Progenitor cell of endocrine pancreas (in vitro differentiated cells): ENCODE measurements at places on chromosomes 1 and 21.

- DNase-seq = no peak
- no peak overlapping the region for H3K4me3 ChIP-seq
- peaks cover 2% of the 10 kb centered on the region for H3K27me3 ChIP-seq
- peaks cover 5% of the 10 kb centered on the region for H3K4me1 ChIP-seq
- H3K27ac ChIP-seq = no peak overlapping the region
- no peaks in the 10 kb centered on the region for H3K36me3 ChIP-seq
Measured at GRCh38 chr1:179794669-179795068, 51.6 kb downstream of the FAM163A start.

GRCh38 chr1:215526147-215526845 is 40.8 kb upstream of the KCTD3 start:
- DNase-seq = no peak
- H3K27me3 ChIP-seq = no peaks in the 10 kb centered on the region
- H3K4me1 ChIP-seq = peaks cover 13% of the 10 kb centered on the region

DNA sequence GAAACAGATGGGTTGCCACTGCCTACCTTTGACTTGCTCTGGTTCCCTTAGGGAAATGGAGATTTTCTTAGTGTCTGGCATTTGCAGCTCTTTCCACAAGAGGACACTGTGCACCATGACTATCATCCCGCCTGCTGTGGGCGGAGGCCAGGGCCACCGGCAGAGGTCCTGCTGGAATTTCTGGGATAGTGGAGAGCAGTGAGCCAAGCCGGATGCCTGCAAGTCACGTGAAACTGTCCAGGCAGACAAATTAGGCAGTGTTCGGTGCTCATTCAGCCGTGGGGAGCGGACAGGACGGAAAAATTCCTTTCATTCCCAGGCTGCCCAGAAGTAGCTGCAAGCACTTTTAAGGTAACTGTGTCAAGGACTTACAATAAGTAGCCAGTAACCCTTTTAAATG is 43.4 kb downstream of the IGSF5 start:
- DNase-seq = peak; percentile 71
- no peaks in the 10 kb centered on the region for H3K27me3 ChIP-seq
- peak overlapping the region; percentile 86 for H3K27ac ChIP-seq
- H3K4me1 ChIP-seq = peaks cover 6% of the 10 kb centered on the region
- peaks cover 2% of the 10 kb centered on the region for H3K36me3 ChIP-seq
- peak overlapping the region; percentile 43 for H3K4me3 ChIP-seq

DNA sequence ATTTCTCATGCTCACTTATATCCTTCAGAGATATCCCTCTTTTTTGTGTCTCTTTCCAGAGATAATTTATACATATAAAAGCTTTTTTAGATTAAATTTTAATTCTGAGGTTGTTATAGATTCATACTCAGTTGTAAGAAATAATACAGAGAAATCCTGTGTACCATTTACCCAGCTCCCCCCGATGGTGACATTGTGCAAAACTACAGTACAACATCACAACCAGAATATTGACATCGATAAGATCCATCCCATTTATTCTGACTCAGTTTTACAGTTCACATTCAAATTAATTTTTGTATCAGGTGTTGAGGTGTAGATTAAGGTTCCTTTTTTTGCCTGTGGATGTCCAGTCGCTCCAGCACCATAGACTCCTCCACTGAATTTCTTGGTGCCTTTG is 14.3 kb downstream of the DMRTB1 start:
- H3K36me3 ChIP-seq = no peaks in the 10 kb centered on the region
- H3K27ac ChIP-seq = no peak overlapping the region
- no peaks in the 10 kb centered on the region for H3K4me1 ChIP-seq
- DNase-seq = no peak
- no peak overlapping the region for H3K4me3 ChIP-seq
- H3K27me3 ChIP-seq = peaks cover 34% of the 10 kb centered on the region

GRCh38 chr1:51945591-51945990 is 44.9 kb downstream of the RAB3B start:
- peaks cover 46% of the 10 kb centered on the region for H3K36me3 ChIP-seq
- no peak overlapping the region for H3K4me3 ChIP-seq
- no peaks in the 10 kb centered on the region for H3K4me1 ChIP-seq
- DNase-seq = no peak

GRCh38 chr1:52127181-52128180 is 14.4 kb upstream of the ZFYVE9 start:
- H3K4me1 ChIP-seq = peaks cover 2% of the 10 kb centered on the region

DNA sequence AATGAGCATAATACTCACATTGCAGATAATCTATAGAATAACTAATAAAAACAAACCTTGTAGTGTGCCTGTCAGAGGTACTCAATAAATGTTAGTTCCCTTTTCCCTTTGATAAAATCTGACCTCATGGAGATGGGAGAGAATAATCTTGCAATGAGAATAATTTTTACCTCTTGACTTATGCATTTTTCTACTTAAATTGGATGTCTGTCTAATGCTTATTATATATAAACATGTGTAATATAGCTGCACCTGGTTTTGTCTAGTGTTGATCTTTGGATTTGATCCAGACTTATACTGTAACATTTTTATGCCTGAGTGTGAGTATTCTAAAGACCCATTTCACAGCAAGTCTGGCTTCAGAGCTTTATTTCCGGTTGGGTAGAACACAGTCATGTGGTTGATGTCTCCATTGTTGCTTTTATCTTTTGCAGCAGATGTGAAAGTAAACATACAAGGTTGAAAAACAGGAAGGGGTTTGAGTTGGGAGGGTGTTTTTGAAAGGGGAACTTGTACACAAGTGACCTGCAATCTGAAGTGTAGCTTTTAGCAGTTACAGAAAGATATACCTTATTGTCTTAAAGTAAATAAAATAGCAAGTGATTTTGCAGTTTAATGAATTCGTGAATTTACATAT is 12.4 kb downstream of the EPB41 start:
- no peaks in the 10 kb centered on the region for H3K36me3 ChIP-seq
- peak overlapping the region; percentile 67 for H3K27ac ChIP-seq
- H3K4me3 ChIP-seq = no peak overlapping the region
- peaks cover 22% of the 10 kb centered on the region for H3K4me1 ChIP-seq

DNA sequence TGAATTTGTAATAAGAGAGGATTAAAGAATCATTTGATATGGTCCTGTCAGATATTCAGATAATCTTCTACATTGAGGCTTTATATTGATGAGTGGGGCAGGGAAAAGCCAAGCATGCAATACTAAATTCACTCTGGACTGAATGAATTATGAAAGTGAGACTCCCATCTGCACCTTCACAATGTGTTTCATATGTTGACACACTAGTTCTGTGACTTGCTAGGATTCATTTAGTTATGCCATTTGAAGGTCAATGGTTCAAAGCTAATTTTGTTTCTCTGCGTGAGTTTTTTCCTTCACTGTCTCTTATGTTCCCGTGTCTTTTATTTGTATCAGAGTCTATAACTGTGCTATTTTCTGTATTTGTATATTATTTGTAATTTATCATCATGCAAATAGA is 1332.5 kb downstream of the KCNT2 start:
- H3K4me3 ChIP-seq = no peak overlapping the region
- no peaks in the 10 kb centered on the region for H3K27me3 ChIP-seq
- DNase-seq = no peak
- no peaks in the 10 kb centered on the region for H3K4me1 ChIP-seq

GRCh38 chr1:47707503-47707902 is 269.7 kb downstream of the FOXD2 start:
- no peak for DNase-seq
- H3K27me3 ChIP-seq = peaks cover 80% of the 10 kb centered on the region
- no peak overlapping the region for H3K4me3 ChIP-seq
- no peaks in the 10 kb centered on the region for H3K36me3 ChIP-seq
- H3K4me1 ChIP-seq = peaks cover 7% of the 10 kb centered on the region

GRCh38 chr1:81165963-81166362 is 634.8 kb upstream of the ADGRL2 start:
- peaks cover 2% of the 10 kb centered on the region for H3K36me3 ChIP-seq
- no peak overlapping the region for H3K4me3 ChIP-seq
- peaks cover under 1% of the 10 kb centered on the region for H3K27me3 ChIP-seq
- H3K27ac ChIP-seq = no peak overlapping the region
- DNase-seq = no peak
- H3K4me1 ChIP-seq = no peaks in the 10 kb centered on the region

DNA sequence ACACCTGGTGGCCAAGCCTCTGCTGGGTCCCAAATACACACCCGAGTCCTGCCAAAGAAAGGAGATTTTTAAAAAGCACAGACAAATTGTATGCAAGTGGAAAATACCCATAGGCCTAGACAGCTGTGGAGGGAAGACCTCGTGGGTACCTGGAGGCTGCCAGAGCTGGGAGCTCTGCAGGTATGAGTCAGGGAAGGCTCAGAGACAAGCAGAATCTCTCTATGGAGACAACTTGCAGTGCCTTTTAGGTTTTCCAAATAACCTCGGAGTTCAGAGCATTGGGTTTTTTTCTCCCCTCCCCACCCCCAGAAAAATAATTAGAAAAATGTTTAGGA is 127.7 kb downstream of the EDEM3 start:
- H3K27me3 ChIP-seq = no peaks in the 10 kb centered on the region
- H3K27ac ChIP-seq = no peak overlapping the region
- peaks cover 3% of the 10 kb centered on the region for H3K4me1 ChIP-seq
- no peak for DNase-seq

GRCh38 chr1:109668123-109668775 is 392 bp downstream of the GSTM2 start:
- no peaks in the 10 kb centered on the region for H3K27me3 ChIP-seq
- peak overlapping the region; percentile 80 for H3K27ac ChIP-seq
- peaks cover 12% of the 10 kb centered on the region for H3K36me3 ChIP-seq

DNA sequence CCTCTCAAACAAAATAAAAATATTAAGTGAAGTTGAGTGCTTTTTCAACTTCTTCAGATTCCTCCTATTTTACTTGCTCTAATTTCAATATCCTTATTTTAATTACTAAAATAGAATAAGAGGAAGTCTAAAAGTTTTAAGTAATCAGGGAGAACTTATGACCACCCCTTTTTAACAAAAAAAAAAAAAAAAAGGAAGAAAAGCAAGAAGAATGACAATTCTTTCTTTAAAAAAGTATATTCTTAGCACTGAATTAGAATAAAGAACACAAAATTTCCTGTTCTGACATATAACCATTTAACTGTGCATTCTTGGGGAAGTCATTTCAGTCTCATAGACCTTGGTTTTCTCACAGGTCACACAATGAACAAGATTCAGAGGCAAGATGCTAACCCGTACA is 46.8 kb downstream of the SAMSN1 start:
- no peak for DNase-seq
- peaks cover 1% of the 10 kb centered on the region for H3K4me1 ChIP-seq
- no peaks in the 10 kb centered on the region for H3K27me3 ChIP-seq
- H3K36me3 ChIP-seq = no peaks in the 10 kb centered on the region
- H3K4me3 ChIP-seq = no peak overlapping the region

DNA sequence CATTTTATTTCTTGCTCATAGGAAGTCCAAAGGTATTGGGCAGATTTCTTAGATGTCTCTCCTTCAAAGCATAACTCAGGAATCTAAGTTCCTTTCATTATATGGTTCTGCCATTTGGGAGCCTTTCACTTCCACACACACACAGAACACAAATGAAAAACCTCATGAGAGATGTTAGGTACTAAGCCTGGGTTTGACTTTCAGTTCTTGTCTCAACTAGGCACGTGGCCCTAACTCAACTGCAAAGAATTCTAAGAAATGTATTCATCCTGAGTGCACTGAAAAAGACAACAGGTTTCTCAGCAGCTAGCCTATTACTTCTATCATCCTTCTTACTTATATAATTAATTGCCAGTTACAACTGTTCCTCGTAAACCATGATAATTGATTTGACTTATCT is 190.0 kb upstream of the SAMSN1 start:
- no peaks in the 10 kb centered on the region for H3K36me3 ChIP-seq
- no peak for DNase-seq
- no peaks in the 10 kb centered on the region for H3K27me3 ChIP-seq
- no peak overlapping the region for H3K27ac ChIP-seq
- H3K4me1 ChIP-seq = no peaks in the 10 kb centered on the region
- no peak overlapping the region for H3K4me3 ChIP-seq

DNA sequence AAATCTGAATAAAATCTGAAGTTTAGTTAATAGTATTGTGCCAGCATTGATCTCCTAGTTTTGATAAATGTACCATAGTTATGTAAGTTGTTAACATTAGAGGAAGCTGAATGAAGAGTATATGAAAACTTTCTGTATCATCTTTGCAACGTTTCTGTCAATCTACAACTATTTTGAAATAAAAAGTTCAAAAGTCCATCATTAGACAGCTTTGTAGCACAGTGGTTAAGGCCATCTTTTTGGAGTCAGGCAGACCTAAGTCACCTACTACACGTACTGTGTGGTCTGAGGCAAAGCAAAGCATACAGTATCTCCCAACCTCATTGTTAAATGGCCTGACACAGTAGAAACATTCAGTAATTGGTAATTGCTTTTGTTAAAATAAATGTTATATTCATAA is 47.9 kb upstream of the ATP1A1 start:
- no peaks in the 10 kb centered on the region for H3K27me3 ChIP-seq
- H3K27ac ChIP-seq = no peak overlapping the region
- no peak overlapping the region for H3K4me3 ChIP-seq
- DNase-seq = no peak
- H3K36me3 ChIP-seq = no peaks in the 10 kb centered on the region

DNA sequence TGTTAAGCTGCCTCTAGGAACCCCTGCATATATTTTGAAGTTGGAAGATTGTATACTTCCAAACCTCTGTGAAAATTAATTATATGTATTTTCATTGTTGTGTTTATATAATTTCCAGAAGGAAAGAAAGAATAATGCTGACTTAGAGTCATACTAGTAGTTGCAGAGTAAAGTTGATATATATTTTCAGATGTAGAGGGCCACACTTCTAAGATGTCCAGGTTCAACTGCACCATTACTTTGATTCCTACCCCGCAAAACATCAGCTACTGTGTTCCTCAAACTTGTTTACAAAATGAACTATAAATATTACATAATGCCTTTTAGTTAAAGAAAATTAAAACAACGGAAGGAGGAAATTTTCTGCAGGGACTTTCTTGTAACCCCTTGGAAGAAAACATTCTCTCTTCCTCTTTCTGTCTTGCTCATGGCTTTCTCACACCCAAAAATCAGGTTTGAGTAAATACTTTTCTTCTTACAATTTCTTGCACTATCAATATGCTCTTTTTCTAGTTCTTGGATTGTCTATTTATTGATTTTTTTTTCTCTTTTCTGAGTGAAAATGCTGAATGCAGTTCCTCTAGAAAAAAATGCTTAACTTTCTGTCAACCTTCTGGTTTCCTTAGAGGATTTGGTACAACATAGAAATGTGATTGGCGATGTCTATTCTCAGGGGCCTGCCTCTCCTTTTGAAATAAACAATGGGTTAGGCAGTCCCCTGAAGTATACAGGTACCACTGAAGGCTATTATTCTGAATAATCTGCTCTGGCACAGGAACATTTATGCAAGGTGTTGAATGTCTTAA is 867.8 kb downstream of the TTLL7 start:
- no peaks in the 10 kb centered on the region for H3K27me3 ChIP-seq
- no peaks in the 10 kb centered on the region for H3K36me3 ChIP-seq
- no peak overlapping the region for H3K27ac ChIP-seq

GRCh38 chr1:47181955-47182675 is 7.7 kb downstream of the PDZK1IP1 start:
- H3K36me3 ChIP-seq = no peaks in the 10 kb centered on the region
- H3K4me3 ChIP-seq = no peak overlapping the region
- peaks cover 31% of the 10 kb centered on the region for H3K27me3 ChIP-seq
- no peak for DNase-seq
- H3K4me1 ChIP-seq = peaks cover 11% of the 10 kb centered on the region

DNA sequence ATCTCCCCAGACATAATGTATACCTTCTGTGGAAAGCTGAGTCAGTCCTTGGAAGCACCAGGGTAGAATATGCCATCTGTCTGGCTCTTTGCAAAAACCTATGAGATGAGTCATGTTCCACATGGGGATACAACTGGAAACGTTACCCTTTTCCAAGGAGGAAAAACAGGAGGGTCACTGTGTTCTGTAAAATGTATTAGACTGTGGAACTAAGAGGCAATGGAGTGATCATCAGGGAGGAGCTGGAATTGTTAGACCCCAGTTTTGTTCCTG is 16.1 kb upstream of the PSMD4 start:
- no peaks in the 10 kb centered on the region for H3K27me3 ChIP-seq
- H3K4me3 ChIP-seq = no peak overlapping the region
- H3K4me1 ChIP-seq = no peaks in the 10 kb centered on the region
- DNase-seq = no peak
- peaks cover 36% of the 10 kb centered on the region for H3K36me3 ChIP-seq
- H3K27ac ChIP-seq = no peak overlapping the region
